ENCODE measurements at places on chromosomes 2 and 18.

GRCh38 chr2:113078350-113078839 lies 10.6 kb downstream of the IL1F10 start:
- no peaks in the 10 kb centered on the region for H3K4me1 ChIP-seq
- H3K27me3 ChIP-seq, result no peaks in the 10 kb centered on the region
- H3K36me3 ChIP-seq, result no peaks in the 10 kb centered on the region
- no peak for DNase-seq
- no peak overlapping the region for H3K27ac ChIP-seq

DNA sequence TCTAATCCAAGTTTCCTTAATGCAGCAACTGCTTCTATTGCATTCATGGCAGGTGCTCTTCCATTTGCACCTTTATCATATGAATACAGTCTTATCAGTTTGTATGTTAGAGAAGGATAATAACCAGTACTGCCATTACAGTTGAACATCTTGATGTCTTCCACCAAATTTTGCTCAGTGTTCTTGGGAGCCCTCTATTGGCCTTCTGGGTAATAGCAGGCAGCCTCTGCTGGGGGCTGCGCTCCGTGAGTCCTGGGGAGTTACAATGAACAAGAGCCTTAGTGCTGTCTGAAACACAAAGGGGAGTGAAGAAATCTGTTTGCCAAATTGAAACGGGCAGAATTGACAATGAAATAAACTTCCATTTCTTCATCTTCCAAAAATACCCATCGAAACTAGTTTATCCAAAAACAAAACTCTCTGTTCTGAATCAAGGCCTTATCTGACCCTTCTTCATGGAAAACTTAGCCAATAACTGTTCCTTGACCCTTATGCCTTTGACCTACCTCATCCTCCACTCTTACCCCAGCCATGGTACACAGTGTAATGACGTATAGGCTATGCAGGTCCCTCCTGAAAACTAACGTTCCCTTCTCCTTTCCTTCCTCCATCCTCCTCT lies 79.9 kb downstream of the ALK start:
- no peaks in the 10 kb centered on the region for H3K36me3 ChIP-seq
- no peak overlapping the region for H3K27ac ChIP-seq
- no peak overlapping the region for H3K4me3 ChIP-seq
- no peaks in the 10 kb centered on the region for H3K4me1 ChIP-seq
- no peaks in the 10 kb centered on the region for H3K27me3 ChIP-seq

DNA sequence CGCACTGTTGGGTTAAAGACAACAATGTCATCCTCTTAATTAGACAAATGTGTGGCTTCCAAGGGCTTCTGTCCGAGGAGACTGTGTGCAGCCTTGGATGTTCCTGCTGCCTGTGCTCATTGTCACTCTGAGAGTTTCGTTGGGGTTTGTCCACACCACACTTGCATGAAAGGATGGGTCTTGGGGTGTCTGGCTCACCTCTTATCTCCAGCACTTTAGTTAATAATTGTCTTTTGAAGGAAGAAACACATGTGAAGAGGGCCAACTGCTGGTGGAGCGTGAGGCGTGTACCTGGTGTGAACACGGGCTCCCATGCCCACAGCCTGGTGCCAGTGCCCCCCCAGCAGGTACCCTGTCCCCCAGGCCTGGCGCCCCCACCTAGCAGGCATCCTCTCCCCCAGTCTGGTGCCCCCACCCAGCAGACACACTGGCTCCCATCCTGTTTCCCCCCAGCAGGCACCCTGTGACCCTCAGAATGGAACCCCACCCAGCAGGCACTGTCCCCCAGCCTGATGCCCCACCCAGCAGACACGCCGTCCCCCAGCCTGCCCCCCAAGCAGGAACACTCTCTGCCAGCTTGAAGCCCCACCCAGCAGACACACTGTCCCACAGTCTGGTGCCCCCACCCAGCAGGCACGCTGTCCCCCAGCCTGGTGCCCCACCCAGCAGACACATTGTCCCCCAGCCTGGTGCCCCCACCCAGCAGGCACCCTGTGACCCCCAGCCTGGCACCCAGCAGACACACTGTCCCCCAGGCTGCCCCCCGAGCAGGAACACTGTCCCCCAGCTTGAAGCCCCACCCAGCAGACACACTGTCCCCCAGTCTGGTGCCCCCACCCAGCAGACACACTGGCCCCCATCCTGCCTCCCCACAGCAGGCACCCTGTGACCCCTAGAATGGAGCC lies 96.3 kb upstream of the TMEM18 start:
- DNase-seq, result no peak
- no peaks in the 10 kb centered on the region for H3K36me3 ChIP-seq
- no peak overlapping the region for H3K27ac ChIP-seq
- no peak overlapping the region for H3K4me3 ChIP-seq
- H3K4me1 ChIP-seq, result no peaks in the 10 kb centered on the region

DNA sequence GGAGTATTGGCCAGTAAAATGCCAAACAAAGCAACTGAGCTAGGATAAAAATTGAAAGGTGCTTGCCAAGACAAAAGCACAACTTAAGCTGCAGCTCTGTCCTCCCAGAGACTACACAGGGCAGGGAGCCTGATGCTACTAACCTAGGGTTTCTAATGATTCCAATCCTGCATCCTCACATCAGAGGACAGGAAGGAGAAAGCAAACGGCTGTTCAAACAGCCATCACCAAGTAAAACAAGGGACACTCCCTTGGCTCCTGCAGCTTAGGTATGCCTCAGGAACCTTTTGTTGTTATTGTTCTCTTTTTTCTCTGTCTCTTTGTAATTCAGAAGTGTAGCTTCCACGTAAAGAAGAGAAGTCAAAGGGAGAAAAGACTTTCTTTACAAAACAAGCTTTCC lies 99.5 kb downstream of the TCF4 start:
- no peak overlapping the region for H3K27ac ChIP-seq
- DNase-seq, result no peak
- no peaks in the 10 kb centered on the region for H3K27me3 ChIP-seq
- no peaks in the 10 kb centered on the region for H3K36me3 ChIP-seq
- H3K4me1 ChIP-seq, result no peaks in the 10 kb centered on the region

DNA sequence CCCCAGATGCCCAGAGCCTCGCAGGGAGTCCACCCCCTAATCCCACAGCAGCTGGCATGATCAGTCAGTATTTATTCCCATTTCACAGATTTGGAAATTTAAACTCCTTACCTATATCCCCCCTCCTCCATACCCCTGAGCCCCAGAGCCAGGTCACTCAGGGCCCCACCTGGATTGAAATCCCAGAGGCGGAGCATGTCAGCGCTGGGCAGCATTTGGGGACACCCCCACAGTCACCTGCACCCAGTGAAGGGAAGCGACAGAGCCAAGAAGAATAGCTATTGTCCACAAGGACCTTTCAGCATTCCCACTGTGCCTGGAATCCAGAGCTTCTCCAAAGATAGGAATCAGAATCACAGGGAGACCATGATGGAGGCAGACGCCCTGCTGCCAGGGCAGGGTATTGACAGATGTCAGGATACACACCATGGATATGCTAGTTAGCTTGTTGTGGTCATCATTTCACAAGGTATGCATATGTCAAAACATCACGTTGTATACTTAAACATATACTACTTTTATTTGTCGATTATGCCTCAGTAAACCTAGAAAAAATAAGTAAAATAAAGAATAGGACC lies 968 bp upstream of the ASTL start:
- no peak overlapping the region for H3K4me3 ChIP-seq
- DNase-seq, result no peak
- H3K36me3 ChIP-seq, result peaks cover 12% of the 10 kb centered on the region
- no peak overlapping the region for H3K27ac ChIP-seq
- H3K4me1 ChIP-seq, result peaks cover 20% of the 10 kb centered on the region
- H3K27me3 ChIP-seq, result no peaks in the 10 kb centered on the region

GRCh38 chr2:69720404-69720803 lies 21.5 kb upstream of the ANXA4 start:
- H3K27ac ChIP-seq, result no peak overlapping the region
- H3K4me1 ChIP-seq, result no peaks in the 10 kb centered on the region
- H3K36me3 ChIP-seq, result no peaks in the 10 kb centered on the region
- H3K4me3 ChIP-seq, result no peak overlapping the region

GRCh38 chr2:98656800-98657199 lies 48.4 kb downstream of the UNC50 start:
- H3K4me3 ChIP-seq, result peak overlapping the region; percentile 6
- H3K27me3 ChIP-seq, result no peaks in the 10 kb centered on the region
- peak overlapping the region; percentile 55 for H3K27ac ChIP-seq
- peaks cover 7% of the 10 kb centered on the region for H3K36me3 ChIP-seq
- peaks cover 48% of the 10 kb centered on the region for H3K4me1 ChIP-seq
- peak; percentile 16 for DNase-seq

Measured in effector memory CD4-positive, alpha-beta T cell (primary cell).